ENCODE measurements at places on chromosomes 12 and 14.

DNA sequence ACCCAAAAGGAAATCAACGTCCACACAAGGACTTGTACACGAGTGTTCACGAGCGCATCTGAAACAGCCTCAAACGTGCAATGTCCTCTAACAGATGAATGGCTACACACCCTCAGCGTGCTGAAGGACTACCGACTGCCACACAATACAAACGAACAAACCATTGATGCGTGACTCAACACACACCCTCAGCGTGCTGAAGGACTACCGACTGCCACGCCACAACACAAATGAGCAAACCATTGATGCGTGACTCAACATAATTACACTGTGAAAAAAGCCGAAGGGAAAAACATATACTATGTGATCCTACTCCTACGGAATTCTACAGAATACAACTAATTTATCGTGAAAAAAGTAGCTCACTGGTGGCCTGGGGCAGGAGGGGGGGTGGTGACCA lies 25.1 kb upstream of the BTBD6 start:
- DNase-seq, result no peak

DNA sequence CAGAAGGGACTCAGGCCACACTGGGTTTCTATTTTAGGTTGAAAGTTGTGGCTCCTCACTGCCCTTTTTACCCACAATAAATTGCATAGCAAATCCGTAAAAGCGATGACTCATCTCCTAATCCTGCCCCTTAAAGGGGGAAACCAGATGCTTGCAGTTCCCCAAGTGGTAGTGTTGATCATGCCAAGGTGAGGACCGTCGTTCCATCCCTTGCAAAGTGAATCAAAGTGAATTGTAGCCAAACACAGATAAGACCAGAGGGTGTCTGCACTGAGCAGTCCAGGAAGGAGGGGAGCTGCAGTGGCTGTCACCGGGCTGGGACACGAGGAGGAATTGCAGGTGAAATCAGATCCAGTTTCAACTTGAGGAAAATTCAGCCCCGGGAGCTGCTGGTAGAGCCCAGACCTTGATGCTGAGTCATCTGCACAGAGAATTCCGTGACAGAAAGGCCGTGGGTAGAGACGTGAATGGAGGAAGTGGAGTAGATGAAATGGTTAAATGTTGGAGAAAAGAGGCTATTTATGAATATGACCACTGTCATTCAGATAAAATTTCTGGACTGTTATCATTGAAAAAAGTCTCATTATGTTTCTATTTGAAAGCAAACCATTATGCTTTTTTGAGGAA lies 44.2 kb upstream of the MMP17 start:
- DNase-seq, result peak; percentile 76

GRCh38 chr14:33035416-33036194 lies 96.9 kb downstream of the NPAS3 start:
- DNase-seq, result no peak

- DNase-seq, result no peak
These were observed 4.9 kb downstream of the TEX52 start for GRCh38 chr12:2851931-2852330.

- peak; percentile 18 for DNase-seq
These were observed 51.1 kb downstream of the MIS18BP1 start for GRCh38 chr14:45201905-45202304.

GRCh38 chr12:47686645-47687240 lies 19.1 kb downstream of the RPAP3 start:
- DNase-seq, result peak; percentile 57

DNA sequence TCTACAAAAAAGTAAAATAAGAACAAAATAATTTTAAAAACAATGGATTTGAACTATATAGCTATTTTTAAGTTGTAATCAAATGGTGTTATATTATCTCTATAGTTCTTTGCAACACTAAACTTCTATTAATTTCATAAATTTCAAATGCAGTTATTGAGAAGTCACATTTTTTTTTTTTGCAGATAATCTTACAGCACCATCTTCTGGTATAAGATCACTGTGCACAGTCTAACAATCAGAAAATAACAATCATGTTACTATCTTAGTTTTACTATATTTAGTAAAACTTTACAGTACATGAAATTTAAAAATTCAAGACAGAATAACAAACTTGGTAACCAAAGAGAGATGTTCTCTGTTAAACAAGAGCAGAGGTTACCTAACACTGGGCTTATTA lies 40.6 kb downstream of the GXYLT1 start:
- DNase-seq, result no peak

- no peak for DNase-seq
These were observed 2.1 kb upstream of the PTPN6 start for GRCh38 chr12:6948873-6949594.

DNA sequence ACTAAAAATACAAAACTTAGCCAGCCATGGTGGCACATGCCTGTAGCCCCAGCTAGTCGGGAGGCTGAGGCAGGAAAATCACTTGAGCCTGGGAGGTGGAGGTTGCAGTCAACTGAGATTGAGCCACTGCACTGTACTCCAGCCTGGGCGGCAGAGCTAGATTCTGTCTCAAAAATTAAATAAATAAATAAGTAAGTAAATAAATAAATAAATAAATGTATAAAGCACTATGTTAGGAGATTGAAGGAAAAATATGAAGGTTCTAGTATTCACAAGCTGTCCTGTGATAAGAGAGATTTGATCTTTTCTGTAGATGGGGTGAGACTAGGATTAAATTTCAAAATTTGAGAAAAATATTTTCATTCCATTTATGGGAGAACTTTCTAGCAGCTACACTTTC lies 5.7 kb downstream of the DNAJC22 start:
- no peak for DNase-seq

- no peak for DNase-seq
These were observed 12.2 kb downstream of the SLC48A1 start for GRCh38 chr12:47785036-47785886.

- no peak for DNase-seq
These were observed 627 bp downstream of the HOXC8 start for GRCh38 chr12:54009171-54010052.

- peak; percentile 1 for DNase-seq
These were observed 115.8 kb downstream of the SCFD1 start for GRCh38 chr14:30737916-30738315.

DNA sequence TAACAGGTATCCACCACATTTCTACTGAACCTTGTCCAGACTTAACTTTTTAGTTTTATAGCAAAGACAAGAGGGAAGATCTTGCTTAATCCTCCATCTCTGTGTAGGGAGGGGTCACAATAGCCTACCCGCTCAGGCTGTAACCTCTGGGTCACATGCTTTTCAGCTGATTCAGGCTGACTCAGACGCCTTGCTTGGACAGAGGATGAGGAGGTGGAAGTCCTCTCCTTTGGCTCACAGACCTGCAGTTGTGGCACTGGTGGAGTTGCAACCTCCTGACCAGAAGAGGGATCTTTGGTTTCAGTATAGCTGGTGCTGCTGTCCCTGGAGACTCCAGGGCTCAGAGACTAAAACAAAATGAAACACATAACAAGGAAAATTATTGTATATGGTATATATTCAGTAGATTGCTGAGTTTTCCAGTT lies 16.2 kb downstream of the ACIN1 start:
- peak; percentile 99 for DNase-seq

GRCh38 chr14:89377544-89377943 lies 39.5 kb downstream of the FOXN3 start:
- no peak for DNase-seq

- no peak for DNase-seq
These were observed 467.0 kb downstream of the LRIG3 start for GRCh38 chr12:58453306-58453705.

DNA sequence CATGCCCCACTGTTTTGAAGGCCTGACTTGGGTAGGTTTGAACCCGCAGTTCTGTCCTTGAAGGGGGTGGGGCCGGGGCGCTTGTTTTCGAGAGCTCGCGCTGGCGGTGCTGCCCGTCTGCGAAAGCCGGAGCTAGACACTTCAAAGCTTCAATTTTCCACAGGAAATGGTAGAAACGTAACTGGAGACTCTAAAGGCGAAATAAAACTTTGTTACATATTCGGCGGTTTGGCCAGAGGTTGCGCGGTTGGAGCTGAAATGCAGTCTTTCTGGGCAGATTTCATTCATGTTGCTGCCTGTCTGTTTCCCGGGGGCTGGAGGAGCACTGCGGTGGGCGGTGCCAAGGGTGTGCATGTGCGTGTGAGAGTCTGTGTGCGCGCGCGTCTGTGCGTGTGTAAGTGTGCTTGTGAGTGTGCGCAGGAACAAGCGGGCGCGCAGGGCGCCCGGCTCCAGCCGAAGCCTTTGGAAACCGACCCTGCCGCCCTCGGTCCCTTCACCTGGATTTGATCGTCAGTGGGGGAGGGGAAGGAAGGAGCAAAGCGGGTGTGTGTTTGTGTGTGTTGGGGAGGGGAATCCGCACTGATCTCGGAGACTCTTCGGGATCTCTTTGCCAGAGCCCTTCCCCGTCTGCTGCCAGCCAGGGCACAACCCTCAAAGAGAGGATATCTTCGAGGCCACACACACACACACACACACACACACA lies 227.7 kb upstream of the CRY1 start:
- no peak for DNase-seq

GRCh38 chr12:53265783-53266182 lies 2.3 kb upstream of the ESPL1 start:
- DNase-seq, result peak; percentile 41

DNA sequence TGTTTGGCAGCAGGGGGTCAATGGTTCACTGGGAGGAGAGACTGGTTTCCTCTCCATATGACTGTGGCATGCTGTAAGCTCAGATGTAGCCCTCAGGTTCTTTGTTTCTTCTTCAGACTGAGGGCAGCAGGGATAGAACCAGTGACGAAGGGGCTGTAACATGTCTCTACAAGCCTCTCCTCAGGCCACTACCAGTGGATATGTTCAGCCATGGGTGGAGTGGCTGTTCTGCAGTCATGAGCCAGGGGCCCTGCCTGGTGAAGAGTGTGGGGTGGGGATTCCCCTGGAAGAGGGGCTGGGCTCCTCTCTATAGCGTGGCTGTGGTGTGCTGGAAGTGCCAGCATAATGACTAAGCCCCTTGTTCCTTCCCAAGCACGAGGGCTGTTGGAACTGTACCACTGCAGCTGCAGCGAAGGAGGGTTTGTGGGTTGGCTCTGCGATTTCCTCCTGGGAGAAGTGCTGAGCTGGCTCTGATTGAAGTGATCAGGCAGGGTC lies 55.8 kb downstream of the CMAS start:
- DNase-seq, result peak; percentile 94

- no peak for DNase-seq
These were observed 230.9 kb downstream of the BTG1 start for GRCh38 chr12:91914701-91915100.

DNA sequence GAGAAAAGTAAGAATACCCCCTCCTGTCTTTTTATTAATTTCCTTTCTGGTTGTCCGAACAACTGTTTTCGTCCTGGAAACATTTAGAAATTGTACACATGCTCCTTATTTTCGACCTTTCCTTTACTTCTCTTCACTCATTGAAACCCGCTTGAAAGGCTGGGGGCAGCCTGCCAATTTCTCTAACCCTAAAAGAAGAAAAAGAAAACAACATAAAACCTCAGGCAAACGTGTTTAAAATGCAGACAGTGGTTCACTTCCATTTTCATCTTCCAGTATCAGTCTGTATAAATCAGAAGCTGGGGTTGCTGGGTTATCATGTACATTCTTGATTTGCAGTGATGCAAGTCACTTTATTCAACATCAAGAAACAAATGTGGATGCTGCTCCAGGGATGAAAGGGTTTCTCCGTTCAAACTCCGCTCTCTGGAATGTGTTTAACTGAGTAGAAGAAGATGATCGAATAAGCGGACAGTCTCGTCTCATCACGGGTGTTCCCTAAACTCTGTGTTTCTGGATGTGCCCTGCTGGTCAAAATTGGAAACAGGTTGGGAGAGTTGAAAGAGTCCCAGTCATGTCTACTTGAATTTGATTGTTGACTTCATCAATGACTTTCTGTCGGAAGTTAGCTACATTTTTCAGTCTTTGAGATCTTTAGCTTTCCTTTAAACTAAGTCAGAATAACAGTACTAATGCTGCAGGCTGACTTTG lies 1042.2 kb downstream of the BCL11B start:
- no peak for DNase-seq

GRCh38 chr12:24798335-24798734 lies 150.6 kb downstream of the BCAT1 start:
- no peak for DNase-seq

GRCh38 chr12:57135527-57136326 lies 7.4 kb downstream of the LRP1 start:
- peak; percentile 81 for DNase-seq

All from fibroblast of mammary gland (primary cell).